Testis (tissue), 5 donors: ENCODE measurements at places on chromosomes 6 and 20. TPM values are rescaled to one million over a fixed set of nuclear protein-coding genes. Genes with fewer than 3 reads are reported as not detected.

The PRPH2 gene
- 6.6 TPM for total RNA-seq

The SLC22A2 gene
- total RNA-seq, result 0.24 TPM

The TBC1D32 gene
- 22.1 TPM for total RNA-seq

The TMEM14A gene
- 33.4 TPM for total RNA-seq

The LY6G6C gene
- total RNA-seq, result not detected

The BNIP5 gene
- 0.68 TPM for total RNA-seq

The CYP39A1 gene
- 14.1 TPM for total RNA-seq

The EYA2 gene
- 14.6 TPM for total RNA-seq

The AKAP7 gene
- 32.4 TPM for total RNA-seq

The EFCAB8 gene
- 4.9 TPM for total RNA-seq

The CNKSR3 gene
- total RNA-seq, result 26.0 TPM

The PTGIS gene
- 12.2 TPM for total RNA-seq

The ADGB gene
- 23.8 TPM for total RNA-seq

The SUMO4 gene
- 6.3 TPM for total RNA-seq

The HCRTR2 gene
- 0.39 TPM for total RNA-seq

The ARMC12 gene
- total RNA-seq, result 46.8 TPM

The C20orf141 gene
- 177 TPM for total RNA-seq

The CRISP3 gene
- 0.12 TPM for total RNA-seq

The PPP1R14C gene
- total RNA-seq, result 27.1 TPM

The DEFB124 gene
- not detected for total RNA-seq

The LY6G6F gene
- not detected for total RNA-seq

The SMOC2 gene
- total RNA-seq, result 78.4 TPM

The PDE7B gene
- 4.4 TPM for total RNA-seq

The TGIF2 gene
- total RNA-seq, result 34.3 TPM

The SLC17A1 gene
- total RNA-seq, result 0.99 TPM

The SEMG1 gene
- total RNA-seq, result not detected

The IL17F gene
- total RNA-seq, result not detected

The CALHM4 gene
- not detected for total RNA-seq

The CDH4 gene
- 3.3 TPM for total RNA-seq

The ECT2L gene
- total RNA-seq, result 0.16 TPM

The PDYN gene
- total RNA-seq, result 1.6 TPM

The CTAGE9 gene
- total RNA-seq, result 10.3 TPM

The TFAP2D gene
- not detected for total RNA-seq

The SYNDIG1 gene
- 3.2 TPM for total RNA-seq

The PACSIN1 gene
- 2.5 TPM for total RNA-seq

The B3GALT4 gene
- 18.3 TPM for total RNA-seq

The MCHR2 gene
- total RNA-seq, result not detected

The RAB44 gene
- total RNA-seq, result 0.56 TPM

The BMP7 gene
- 3.3 TPM for total RNA-seq

The GSTA3 gene
- 28.7 TPM for total RNA-seq

The TCP11 gene
- 193 TPM for total RNA-seq

The GSTA1 gene
- 349 TPM for total RNA-seq

The UBR2 gene
- total RNA-seq, result 25.8 TPM

The COX4I2 gene
- total RNA-seq, result 6.1 TPM

The ID1 gene
- 128 TPM for total RNA-seq

The VSX1 gene
- 0.16 TPM for total RNA-seq
